ENCODE measurements at places on chromosomes 2 and 18. TPM values are rescaled to one million over a fixed set of nuclear protein-coding genes. Genes with fewer than 3 reads are reported as not detected.

The SERPINB4 gene
- total RNA-seq, result 63.5 TPM

The KDSR gene
- 26.0 TPM for total RNA-seq

The FIGLA gene
- total RNA-seq, result not detected

The NXPH2 gene
- total RNA-seq, result not detected

The LOXHD1 gene
- not detected for total RNA-seq

The LRRC30 gene
- total RNA-seq, result not detected

The GPC1 gene
- total RNA-seq, result 74.5 TPM

The FSHR gene
- total RNA-seq, result not detected

The TCF4 gene
- 3.4 TPM for total RNA-seq

The ITPRIPL1 gene
- total RNA-seq, result 2.3 TPM
